ENCODE measurements at places on chromosomes 11 and 22.

DNA sequence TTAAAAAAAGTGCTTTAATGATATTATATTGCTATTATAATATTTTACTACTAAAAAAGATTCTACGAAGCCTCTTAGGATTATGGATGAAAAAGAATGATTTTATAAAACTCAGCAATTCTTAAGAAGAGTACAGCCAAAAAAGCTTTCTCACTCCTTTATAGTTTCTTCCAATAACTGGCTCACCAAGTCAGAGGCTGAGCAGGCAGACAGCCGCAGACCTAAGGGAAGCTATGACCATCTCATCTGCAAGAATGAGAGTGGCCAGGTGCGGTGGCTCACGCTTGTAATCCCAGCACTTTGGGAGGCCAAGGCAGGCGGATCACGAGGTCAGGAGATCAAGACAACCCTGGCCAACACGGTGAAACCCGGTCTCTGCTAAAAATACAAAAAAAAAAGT, 12.7 kb upstream of the EMID1 start:
- DNase-seq, result no peak

DNA sequence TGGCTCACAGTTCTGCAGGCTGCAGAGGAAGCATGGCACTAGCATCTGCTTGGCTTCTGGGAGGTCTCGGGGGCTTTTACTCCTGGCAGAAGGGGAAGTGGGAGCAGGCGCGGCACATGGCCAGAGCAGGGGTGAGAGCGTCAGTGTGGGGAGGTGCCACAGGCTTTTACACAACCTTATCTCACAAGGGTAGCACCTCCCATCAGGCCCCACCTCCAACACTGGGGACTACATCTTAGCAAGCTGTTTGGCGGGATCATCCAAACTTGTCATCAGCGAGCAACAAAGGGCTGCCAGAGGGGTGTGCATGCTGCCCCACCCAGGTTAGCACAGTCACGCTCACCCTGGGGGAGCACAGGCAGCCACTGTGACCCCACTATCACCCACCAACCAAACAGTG, 18.9 kb upstream of the YPEL1 start:
- no peak for DNase-seq

- DNase-seq, result no peak
Measured at GRCh38 chr22:22814666-22815396, 72.8 kb upstream of the IGLL5 start.

GRCh38 chr11:10908215-10908951, 50.5 kb upstream of the ZBED5 start:
- no peak for DNase-seq

GRCh38 chr11:116862185-116862584, 24.8 kb upstream of the APOA1 start:
- no peak for DNase-seq

GRCh38 chr11:7892059-7892699, 38.9 kb downstream of the OR10A6 start:
- no peak for DNase-seq

DNA sequence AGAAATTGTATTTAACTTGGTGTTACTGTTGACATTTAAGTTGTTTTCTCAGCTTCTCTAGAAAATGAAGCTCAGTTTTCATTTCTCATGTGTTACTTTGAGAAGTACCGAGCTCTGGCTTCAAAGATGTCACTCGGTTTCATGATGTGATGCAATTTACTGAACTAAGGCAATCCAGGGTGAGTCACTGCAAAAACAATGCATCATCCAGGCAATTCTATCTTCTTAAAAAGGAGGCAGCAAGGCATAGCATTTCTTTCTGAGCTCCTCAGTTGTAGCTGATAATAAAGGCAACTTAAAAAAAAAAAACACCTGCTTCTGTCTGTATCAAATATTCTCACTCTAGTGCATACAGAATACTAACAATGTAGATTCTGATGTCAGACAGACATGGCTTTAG, 91.1 kb upstream of the KCNA4 start:
- no peak for DNase-seq

- DNase-seq, result no peak
Measured at GRCh38 chr11:117376517-117376916, 48.9 kb downstream of the CEP164 start.

- no peak for DNase-seq
Measured at GRCh38 chr11:34960277-34960676, 43.9 kb downstream of the PDHX start.

DNA sequence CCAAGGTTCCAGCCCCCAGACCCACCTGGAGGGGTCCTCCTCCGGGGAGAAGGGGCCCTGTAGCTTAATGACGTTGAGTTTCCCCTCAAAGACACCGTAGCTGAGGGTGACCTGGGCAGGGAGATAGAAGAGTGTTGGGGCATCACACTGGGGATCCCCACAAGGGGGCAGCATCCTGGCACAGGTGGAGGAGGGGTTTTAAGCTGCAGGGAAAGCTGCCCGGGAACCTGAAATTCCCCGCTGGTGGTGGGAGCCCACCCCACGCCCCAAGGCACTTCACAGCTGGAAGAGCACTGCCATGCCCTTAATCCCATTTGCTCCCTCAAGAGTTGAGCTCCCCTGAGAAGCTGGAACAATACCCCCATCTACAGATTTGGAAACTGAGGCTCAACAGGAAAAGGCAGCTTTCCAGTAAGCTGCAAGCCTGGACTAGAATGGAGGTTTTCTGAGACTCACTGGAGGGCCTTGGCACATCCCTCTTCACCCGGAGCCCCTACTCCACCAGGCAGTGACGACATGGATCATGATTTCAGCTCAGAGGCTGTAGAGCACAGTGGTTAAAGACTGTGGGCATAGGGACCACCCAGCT, 13.7 kb downstream of the MFNG start:
- peak; percentile 1 for DNase-seq

GRCh38 chr22:43077121-43077877, 11.9 kb downstream of the TTLL1 start:
- DNase-seq, result no peak

GRCh38 chr22:29359469-29359868, 28.9 kb downstream of the AP1B1 start:
- DNase-seq, result peak; percentile 27

DNA sequence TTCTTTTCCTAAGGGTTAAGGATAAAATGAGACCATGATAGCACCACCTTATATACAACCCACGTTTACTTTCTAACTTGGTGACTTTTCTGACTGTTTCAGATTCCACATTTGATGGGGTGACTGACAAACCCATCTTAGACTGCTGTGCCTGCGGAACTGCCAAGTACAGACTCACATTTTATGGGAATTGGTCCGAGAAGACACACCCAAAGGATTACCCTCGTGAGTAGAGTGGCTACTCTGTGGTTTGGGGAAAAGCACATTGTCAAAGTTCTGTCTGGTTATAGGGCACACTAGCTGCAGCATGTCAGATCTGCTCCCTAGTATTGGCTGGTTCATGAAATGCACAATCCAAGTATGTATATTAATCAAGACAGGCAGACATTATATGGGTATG, 117.3 kb downstream of the SPON1 start:
- DNase-seq, result no peak

DNA sequence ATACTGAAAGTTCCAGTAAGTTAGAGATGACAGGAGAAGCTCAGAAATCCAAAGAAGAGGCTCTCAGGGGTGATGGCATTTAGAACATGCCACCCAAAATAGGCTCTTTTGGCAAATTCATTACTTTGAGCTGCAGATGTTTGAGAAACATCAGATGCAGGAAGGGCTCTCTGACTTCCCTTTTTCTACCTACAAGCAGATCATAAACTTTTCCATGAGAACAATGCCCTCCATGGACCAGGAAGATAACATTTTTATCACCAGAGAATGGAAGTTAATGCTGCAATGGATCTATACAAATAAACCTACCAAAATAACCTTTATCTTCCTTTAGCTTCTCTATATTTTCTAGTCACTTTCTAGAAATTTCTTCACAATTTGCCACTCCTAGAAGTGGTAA, 32.7 kb upstream of the FAR1 start:
- no peak for DNase-seq

DNA sequence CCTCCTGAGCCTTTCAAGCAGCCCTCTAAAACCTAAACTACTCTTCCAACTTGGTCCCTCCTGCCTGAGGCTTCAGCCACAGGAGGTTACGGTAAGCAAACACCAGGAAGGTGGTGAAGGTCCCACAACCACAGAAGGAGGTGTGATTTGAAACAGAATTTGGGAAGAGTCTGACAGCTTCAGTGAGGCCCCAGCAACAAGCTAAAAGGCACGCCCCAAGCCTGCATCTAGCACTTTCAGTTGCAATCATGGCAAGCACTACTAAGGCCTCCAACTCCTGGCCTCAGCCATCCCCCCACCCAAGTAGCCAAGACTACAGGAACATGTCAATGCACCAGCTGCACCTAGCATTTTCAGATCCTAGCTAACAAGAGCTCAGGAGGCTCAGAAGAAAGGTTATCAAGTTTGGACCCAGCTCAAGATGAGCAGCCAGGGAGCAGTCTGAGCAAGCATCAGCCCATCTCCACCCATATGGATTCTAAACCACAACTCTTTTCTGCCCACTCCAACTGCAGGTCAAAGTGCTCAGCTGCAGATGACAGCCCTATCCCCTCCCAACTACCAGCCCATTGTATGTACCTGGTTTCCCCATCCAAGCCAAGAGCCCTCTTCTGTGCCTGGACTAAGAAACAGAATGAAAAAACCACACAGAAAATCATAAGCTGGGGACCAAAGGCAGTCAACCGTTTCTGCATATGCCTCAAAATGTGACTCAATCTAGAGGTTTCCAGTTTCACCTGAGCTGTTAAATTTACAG, 10.4 kb upstream of the AHNAK start:
- DNase-seq, result no peak

GRCh38 chr11:124902616-124903015, 5.0 kb upstream of the ROBO4 start:
- DNase-seq, result no peak

DNA sequence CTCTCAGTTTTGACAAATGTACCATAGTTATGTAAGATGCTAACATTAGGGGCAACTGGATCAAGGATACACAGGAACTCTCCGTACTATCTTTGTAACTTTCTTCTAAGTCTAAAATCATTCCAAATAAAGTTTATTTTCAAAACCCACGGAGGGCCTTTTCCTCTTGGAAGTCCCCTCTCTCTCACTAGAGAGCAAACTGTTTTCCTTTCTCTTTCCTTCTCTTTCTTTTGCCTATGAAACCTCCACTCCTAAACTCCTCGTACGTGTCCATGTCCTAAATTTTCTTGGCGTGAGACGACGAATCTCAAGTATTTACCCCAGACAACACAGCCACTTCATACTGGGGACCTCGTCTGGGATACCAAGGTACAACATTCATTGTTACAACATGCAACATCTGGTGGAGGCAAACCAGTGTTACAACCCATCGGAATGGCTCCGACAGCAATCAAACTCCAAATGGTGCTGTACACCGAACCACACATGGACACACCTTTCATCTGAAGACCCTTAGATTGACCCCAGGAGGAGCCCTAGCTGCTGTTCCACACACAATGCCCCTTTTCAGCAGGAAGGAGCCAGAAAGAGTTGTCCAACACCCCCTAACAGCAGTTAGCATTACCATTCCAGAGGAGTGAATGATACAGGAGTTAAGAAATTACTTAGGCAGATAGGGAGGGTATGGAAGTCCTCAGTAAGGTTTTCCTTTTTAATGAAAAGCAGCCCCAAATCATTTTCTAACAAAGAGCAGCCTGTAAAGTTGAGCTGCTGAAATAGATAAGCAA, 108.1 kb downstream of the SGSM3 start:
- no peak for DNase-seq

GRCh38 chr11:45485070-45485707, 180.2 kb downstream of the CHST1 start:
- no peak for DNase-seq
